ENCODE measurements at places on chromosomes 12 and 14. TPM values are rescaled to one million over a fixed set of nuclear protein-coding genes. Genes with fewer than 3 reads are reported as not detected.

RNU4-1 gene
- total RNA-seq, result 86.0 TPM

LRRC10 gene
- total RNA-seq, result not detected

GPR162 gene
- total RNA-seq, result 0.38 TPM

CD163L1 gene
- 0.44 TPM for total RNA-seq

ADCY6 gene
- 9.9 TPM for total RNA-seq

NEUROD4 gene
- total RNA-seq, result not detected

SYT1 gene
- 4.7 TPM for total RNA-seq

Data from A549 treated with Hydrocortisone at 1 μM for 4 hours (cell line).